ENCODE measurements at places on chromosomes 7 and 10.
A peak's percentile ranks its signal among the peaks of the same experiment; 100 is the strongest.

DNA sequence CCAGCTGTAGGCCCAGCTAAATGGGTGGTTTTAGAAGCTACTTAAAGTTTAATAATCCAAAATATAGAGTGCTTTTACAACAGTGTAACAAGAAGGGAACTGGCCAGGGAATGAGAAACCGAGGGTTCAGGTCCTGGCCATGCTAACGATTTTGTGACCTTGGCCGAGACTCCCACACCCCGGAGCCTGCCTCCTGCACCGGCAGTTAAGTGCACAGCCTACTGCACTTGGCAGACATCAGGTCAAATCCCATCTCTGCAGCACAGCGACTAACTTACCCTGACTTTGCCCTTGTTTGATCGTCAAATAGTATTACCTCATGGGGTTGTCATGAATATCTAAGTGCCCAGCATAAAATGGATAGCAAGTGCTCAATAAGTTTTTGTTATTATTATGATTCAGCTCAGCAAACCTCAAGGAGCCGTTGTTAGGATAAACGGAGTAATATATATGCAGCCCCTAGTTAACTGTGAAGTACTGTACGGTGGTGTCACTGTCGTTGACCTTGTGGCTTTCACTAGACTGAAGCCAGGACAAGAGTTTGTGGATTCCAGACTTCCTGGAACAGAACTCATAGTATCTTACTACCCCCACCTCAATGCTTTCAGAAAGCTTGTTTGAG is 35.5 kb downstream of the LYZL1 start:
- no peak for DNase-seq

DNA sequence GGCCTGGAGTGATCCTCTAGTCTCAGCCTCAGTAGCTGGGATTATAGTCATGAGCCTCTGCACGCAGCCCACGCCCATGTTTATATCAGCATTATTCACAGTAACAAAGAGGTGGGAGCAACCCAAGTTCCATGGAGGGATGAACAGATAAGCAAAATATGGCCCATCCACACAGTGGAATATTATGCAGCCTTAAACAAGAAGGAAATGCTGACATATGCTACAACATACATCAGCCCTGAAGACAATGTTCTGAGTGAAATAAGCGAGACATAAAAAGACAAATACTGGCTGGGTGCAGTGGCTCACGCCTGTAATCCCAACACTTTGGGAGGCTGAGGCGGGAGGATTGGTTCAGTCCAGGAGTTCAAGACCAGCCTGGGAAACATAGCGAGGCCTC is 21.5 kb upstream of the PFKFB3 start:
- no peak for DNase-seq

DNA sequence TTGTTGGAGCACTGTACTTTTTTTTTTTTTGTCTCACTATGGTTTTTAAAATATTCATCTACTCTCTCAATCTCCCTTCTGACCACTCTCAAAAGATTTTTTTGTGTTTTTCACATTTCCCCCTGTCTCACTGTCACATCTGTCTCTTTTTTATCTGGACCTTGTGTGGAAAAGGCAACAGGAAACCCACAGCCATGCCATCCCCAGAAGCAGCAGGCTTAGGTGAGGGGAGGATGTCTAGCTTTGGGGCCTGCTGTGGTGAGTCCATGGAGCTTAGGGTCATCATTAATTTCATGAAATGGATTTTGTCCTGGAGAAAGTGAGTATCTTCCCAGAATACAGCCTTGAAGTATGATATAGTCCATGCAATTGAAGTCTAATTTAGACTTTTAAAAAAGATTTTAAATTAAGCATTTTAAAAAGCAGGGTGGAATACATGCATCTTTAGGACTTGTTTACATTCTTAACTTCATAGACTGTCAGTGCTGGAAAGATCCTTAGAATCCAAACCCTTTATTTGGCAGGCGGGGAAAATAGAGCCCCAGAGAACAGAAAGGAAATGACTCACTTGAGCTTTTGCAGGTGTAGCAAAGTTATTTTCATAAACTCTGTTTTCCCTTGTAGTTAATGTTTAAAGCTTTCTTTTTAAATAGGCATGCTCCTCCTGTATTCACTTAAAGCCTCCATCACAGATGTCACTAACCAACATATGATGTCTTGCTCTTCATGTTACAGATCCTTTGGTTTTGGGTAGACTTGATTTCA is 25.1 kb downstream of the MINDY4 start:
- no peak for DNase-seq

DNA sequence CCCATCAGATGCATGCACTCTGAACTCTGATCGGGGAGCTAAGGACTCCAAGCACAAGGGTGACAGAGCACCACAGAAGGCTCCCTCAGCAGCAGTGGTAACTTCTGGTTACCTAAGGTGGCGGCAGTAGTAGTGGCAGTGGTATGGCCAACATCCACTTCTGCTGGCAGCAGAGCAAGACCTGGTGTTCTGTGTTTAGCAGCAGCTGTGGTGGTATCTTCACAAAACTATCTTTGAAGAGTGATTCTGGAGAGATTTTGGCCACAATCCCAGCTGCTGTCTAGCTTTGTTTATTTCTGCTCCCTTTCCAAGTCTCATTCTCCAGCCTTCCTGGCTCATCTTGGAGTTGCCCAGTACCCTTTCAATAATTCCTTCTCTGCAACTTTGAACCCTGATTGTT is 102.4 kb upstream of the LRGUK start:
- DNase-seq, result no peak

DNA sequence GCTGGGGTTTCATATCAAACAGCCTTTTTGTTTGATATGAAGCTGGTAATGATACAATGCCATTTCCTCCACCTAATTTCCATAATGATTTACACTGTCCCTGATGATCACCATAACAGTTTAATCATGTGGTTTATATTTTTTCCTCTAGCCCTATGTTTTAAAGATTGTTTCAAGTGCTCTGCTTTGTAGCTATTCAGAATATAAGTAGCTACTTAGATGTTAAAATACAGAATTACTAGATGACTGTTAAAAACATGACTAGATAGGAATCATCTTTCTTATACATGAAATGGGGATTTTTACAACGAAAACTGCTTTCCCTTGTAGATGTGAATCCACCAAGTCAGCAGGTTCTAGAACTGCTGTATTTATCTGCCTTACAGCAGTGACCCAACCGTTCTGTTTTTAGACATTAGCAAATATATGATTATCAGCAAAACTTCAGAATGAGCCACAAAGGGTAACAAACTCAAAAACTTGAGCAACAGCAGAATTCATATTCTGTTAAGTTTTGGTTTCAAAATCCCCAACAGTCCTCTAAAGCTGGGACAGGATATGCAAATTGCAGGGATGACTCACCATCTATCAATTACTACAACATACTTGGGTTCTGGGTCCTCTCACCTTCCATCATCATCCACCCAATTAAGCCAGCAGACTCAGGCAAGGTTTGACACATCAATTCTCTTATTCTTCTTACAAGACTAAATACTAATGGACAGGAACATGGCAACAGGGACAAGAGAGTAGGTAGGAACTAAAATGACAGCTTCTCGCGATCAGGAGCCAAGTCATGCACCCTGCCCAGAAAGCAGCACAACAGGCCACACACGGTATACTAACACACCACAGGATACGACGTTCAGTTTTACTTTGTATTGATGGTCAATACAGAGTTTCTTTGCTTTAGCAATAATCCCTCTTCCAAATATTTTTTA is 83.9 kb downstream of the PIP4K2A start:
- DNase-seq, result no peak

DNA sequence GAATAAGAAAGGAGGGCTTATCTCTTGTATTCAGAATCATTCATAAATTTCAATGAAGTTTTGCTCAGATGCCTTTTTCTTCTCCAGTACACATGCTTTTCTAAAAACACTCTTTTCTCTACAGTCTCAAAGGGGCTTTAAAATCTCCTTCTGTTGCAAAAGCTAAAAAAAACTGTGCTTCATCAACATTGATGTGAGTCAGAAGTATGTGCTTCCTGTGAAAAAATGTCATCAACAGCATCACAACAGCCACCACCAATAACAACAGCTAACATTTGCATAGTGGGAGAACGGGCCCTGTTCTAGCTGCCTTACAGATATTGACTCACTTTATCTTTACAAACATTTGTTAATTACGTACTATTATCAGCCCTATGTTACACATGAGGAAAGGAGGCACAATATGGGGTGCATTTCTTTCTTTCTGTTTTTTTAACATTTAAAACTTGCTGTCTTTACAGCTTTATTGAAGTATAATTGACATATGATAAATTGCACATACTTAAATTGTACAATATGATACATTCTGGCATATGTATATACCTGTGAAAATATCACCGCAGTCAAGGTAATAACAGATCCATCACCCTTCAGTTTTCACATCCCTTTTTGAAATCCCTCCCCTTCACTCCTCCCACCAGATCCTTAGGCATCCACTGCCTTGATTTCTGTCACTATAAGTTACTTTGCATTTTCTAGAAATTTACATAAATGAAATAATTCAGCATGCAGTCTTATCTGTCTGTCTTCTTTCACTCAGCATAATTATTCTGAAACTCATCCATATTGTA is 1605.4 kb upstream of the LRRTM3 start:
- no peak for DNase-seq

DNA sequence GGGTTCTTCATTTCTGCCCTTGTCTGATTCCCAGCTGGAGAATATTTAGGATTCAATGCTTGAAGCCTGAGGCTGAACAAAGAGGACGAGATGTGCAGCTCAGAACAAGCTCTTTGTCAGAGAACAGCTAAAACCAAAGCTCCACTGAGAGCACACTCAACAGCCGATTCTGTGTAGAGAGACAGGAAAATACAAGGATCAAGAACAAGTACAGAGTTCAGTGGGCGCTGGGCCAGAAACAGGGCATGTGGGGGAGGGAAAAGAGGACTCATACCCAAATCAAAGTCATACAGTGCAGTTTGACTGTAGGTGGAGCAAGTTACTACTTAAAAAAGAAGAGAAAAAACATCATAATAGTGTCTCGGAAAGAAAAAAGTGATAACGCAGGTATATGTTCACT is at the start of gene AGMO:
Gene AGMO, minus strand, starts transcription at position 181 of the 400 bp plus-strand sequence.
- no peak for DNase-seq

GRCh38 chr10:79275431-79275851 is 71.8 kb upstream of the PPIF start:
- DNase-seq, result no peak

GRCh38 chr7:155183655-155184054 is 113.5 kb downstream of the HTR5A start:
- DNase-seq, result no peak

- DNase-seq, result no peak
Observed at GRCh38 chr10:22344249-22344648, 1.0 kb upstream of the SPAG6 start.

GRCh38 chr10:70247360-70247759 is 14.1 kb upstream of the PPA1 start:
- no peak for DNase-seq

DNA sequence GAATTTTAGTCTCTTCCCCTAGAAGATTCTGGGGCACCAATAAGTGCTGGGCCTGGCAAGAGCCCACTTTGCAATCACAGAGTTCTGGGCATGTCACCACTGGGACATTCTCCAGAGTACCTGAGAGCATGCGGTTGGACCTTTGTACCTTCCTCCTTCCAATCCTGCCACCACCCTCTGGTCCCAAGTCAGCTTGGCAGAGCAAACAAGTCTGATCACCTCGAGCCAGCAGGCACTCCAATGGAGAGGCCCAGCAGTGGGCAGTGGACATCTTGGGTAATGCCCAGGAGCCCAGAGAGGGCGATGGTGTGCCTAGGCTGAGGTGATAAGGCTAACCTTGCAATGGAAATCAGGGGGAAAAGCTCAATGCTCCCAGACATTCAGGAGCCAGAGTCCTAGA is 43.4 kb downstream of the SH3PXD2A start:
- DNase-seq, result no peak

- peak; percentile 84 for DNase-seq
Observed at GRCh38 chr7:30983042-30983913, 19.5 kb downstream of the GHRHR start.

DNA sequence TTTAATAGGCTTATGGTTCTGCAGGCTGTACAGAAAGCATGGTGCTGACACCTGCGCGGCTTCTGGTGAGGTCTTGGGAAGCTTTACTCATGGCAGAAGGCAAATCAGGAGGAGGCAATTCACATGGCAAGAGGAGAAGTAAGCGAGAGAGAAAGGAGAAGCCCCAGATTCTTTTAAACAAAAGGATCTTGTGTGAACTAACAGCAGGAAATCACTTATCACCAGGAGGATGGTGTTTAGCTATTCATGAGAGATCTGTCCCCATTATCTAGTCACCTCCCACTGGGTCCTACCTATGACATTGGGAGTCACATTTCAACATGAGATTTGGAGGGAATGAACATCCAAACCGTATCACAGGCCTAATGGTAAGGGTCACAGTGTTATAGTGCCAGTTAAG is 678.0 kb upstream of the KCND2 start:
- no peak for DNase-seq

GRCh38 chr7:52472006-52472620 is 563.3 kb upstream of the POM121L12 start:
- no peak for DNase-seq

- DNase-seq, result no peak
Observed at GRCh38 chr10:119362122-119362521, 154.8 kb downstream of the GRK5 start.

DNA sequence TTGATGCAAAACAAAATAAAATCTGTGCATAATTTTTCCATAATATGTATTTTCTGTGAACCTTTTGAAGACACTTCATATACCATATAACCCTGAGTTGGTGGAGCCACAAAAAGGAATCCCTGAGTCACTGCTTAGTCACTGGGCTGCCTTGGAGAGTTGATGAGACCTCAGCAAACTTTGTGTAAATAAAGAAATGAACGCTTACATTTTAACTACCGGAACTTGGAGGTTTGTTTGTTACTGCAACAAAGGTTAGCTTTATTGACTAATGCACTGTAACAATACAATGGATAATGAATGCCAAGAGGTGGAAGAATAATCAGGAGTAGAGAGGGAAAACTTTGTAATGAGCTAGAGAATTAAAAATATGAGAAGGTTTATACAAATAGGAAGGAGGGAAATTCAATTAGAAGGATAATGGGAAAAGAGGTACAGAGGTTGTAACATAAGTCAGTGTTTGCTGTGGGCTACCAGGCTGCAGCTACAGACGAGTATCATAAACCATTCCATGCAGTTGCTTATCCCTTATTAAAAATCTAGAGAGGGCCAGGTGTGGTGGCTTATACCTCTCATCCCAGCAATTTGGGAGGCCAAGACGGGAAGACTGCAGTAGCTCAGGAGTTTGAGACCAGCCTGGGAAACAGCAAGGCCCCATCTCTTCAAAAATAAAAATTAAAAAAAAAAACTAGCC is 1042.1 kb downstream of the TYW1 start:
- DNase-seq, result no peak

GRCh38 chr10:75736889-75737579 is 305.6 kb downstream of the LRMDA start:
- DNase-seq, result no peak

DNA sequence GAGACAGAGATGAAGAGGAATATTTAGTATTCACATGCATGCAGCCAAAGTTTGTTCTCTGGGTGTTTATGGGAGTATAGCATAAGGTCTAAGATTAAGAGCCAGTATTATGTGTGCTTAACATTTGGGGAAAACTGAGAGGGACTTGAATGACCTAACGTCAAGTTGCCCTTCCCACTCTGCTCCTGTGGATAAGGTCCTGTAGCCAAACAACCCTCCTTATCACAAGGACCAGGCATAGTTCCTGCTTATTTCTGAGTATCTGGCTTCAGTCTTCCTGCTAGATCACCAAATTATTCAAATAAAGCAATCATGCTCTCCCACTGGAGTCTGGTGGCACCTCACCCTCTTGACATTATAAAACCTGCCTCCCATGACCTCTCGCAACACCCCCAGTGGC is 137.9 kb upstream of the SEMA3E start:
- DNase-seq, result no peak

All from stimulated activated CD4-positive, alpha-beta T cell treated with anti-CD3 and anti-CD28 coated beads, Interleukin-2, amount 100 ng/mL, for 48 hours (primary cell).